NB4 (cell line): ENCODE measurements at places on chromosomes 4 and X.

GRCh38 chr4:44544158-44544557 is 95.5 kb upstream of the KCTD8 start:
- no peak for DNase-seq

GRCh38 chr4:169263791-169264392 is 6.9 kb downstream of the SH3RF1 start:
- DNase-seq = no peak

- DNase-seq = no peak
Observed at GRCh38 chrX:8672176-8672575, 59.8 kb downstream of the ANOS1 start.

GRCh38 chr4:37008199-37008598 is 236.3 kb upstream of the NWD2 start:
- DNase-seq = no peak

DNA sequence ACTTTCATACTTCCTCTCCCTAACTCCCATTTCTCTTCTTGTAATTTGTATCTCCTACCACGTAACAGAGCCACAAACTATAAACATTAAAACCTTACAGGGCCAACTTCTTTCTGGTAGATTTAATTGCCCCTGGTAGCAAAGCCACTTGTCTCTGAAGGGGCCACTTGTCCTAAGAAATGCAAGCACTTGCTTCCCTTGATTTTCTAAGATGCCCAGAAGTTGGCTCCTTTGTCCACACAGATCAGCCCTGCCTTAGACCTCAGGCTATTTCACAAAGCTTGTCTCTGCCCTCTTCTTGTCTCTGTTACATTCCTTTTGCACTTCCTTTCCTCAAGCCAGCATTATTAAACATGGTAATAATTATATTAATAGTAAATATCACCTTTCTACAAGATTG is 80.6 kb upstream of the CXXC4 start:
- DNase-seq = no peak

DNA sequence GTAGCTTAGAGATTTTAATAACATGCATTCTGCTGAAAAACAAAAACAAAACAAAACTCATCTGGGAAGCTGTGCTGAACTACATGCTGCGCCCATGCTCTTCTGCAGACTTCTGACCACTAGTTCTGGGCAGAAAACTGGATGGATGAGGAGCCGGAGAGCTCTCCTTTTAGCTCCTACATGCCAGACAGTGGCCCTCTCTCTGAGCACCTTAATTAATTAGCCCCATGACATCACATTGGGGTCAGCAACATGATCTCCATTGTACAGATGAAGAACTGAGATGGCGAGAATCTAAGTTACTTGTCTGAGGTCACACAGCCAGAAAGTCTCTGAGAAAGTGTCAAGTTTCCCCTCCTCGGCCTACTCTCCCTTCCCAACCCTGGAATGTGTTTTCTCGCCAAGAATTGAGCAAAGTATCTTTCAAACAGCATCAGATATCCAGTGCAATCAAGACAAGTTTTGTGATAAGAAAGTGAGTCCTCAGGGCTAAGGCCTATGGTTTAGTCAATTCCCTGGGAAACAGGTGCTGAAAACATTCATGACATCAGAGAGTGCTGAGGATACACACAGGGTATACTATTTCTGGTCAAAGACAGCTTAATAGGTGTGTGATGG is 21.6 kb downstream of the SCD5 start:
- no peak for DNase-seq

GRCh38 chr4:567457-568350 is 8.4 kb downstream of the TMEM271 start:
- DNase-seq = no peak

DNA sequence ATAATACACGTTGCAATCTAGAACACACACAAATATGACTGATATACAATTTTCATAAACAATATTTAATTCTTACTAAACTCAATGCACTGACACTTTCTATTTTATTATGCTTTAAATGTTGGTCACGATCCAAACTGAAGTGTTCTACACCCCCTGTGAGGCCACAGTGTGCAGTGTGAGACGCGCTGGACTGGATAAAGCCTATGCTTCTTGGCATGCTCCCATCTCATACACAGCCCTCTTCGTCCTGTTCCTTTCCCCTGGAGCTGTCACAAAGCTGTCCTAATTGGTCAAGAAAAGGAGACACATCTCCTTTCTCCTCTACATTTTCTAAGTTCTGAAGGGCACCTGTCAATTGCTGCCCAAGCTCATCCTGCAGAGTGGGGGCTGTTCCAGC is 72.0 kb downstream of the SCD5 start:
- no peak for DNase-seq

DNA sequence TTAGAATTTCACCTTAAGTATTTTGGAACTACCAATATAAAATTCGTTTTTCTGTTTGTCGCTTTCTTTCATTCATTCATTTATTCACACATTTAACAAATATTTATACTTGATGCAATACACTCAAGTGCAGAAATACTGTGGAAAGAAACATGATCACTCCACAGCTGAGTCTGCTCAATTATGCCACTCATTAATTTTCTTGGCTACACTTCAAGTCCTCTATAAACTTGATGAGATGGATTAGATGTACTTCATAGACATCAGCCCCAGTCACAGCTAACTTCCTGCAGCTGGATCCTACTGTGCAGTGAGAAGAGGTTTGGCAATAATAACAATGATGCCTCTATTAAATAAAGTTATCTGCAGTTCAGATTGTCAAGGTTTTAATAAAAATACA is 208.1 kb downstream of the PDGFC start:
- no peak for DNase-seq

DNA sequence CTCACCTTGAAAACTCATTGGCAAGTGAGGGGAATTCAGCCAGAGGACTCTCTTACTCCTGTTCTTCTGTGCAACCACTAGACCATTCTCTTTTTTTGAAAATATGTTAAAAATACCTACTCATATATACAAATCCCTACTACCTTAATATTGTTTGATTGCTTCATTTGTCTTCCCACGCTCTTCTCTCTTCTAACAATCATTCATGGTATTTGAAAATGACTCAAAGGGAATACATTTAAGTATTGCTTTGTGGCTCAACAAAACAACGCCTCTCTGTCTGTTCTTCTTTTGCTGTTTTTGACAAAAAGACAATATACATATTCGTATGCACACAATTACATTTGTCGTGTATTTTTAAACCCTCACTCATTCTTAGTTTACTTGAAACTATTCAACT is 589.4 kb downstream of the ANKRD50 start:
- DNase-seq = no peak

DNA sequence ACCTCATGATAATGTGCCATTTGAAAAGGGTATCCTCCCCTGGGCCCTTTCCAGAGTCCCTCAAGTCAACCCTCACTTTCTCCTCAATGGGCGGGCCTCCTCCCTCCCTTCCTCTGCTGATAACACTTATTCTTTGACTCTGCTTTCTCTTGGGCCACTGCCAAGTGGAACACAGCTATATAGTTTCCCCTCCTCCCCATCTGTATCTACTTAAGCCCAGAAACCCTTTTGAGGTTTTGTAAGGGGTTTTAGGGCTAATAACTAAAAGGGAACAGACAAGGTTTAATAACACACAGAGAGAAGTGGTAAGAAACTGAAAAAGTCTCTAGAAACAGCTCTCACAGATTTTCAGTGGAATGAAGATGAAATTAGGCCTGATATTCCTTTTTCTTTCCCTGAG is 116.7 kb downstream of the GPC3 start:
- no peak for DNase-seq

GRCh38 chr4:7005571-7005970 is 37.6 kb upstream of the TADA2B start:
- no peak for DNase-seq

DNA sequence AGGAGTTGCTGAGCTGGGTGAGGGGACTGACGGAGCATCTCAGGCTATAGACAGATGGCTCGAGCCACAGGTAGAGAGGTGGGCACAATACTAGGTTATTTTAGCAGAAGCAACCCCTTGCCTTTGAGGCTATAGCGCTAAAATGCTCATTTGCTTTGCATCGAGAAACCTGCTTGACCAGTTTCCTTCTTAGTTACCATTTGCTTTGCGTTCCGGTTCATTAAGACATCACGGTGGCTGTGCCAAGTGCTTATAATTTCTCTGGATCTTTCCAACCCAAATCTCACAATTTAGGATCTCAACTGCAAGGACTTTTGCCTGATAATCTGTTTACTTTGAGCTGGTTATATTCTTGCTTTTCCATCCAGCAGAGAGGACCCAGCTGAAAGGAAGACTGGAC is 40.8 kb downstream of the DLG3 start:
- no peak for DNase-seq

GRCh38 chr4:87654487-87655044 is 4.5 kb downstream of the DMP1 start:
- no peak for DNase-seq

DNA sequence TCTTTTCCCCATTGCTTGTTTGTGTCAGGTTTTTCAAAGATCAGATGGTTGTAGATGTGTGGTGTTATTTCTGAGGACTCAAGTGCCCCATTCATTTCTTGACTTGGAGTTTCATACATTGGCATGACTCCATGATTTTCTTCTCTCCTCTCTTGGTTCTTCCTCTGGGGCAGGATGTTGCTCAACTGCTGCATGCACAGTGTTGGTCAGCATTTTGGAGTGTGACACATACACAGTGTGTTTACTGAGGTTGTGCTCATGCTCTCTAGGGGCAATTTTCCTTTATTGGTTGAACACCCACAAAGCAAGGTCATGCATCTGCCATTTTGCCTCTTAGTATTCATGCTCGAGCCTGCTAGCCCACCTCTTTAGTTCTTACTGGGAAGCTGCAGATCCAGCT is 1993.8 kb downstream of the ARAP2 start:
- peak; percentile 11 for DNase-seq

- no peak for DNase-seq
Observed at GRCh38 chr4:77776182-77777134, 42.7 kb downstream of the CNOT6L start.

DNA sequence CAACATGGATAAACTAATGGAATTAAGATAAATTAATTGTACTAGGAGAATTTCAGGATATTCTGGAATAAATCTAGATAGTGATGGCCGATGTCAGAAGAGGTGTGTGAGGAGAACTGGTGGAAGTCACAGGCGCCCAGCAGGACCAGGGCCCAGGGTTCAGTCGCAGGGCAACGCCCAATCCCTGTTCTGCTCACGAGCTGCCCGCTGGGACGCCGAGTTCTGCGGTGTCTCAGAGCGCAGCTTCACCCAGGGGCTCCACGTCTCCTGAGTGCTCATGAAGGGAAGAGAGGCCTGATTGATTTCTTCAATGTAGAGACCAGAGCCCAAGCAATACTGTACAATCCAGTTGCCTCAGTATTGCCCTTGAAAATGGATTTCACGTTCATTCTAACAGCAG is 1.5 kb upstream of the HSPA4L start:
- no peak for DNase-seq

GRCh38 chr4:105714071-105714521 is 5.5 kb downstream of the GSTCD start:
- peak; percentile 51 for DNase-seq

DNA sequence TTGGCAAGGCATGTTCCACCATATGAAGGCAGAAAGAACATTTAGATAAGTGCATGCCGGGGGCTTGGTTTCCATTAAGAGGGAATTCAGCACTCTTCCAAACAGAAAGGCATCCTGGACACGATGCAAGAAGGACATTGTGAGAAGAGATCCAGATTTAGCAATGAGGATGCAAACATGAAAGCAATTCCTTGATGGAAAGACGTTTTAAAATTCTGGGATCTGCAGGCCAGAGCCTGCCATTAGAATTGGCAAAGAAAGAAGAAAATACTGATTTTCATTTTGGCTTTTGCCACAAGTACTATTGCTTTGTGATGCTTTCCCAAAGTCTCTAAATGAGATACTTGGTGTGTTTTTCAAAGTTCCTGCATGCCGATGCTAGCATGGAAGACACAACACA is 367.6 kb downstream of the PPP3CA start:
- no peak for DNase-seq

DNA sequence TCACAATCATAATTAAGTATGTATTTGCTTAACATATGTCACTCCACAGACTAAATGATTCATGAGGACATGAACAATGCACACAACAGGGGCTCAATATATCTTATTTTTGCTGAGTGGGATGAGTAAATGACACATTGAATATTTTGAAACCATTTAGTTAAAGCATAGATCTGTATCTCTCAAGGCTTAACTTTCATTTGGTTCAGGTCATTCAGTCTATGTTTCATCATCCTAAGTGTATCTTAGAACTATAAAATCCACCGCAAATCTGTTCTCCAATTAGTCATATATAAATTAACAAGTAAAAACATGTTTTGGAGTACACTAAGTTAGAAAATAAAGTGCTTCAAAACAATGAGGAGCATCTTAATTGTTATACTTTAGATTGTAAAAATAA is 45.8 kb downstream of the AREG start:
- no peak for DNase-seq

GRCh38 chrX:52265713-52266112 is 81.0 kb downstream of the MAGED4 start:
- DNase-seq = no peak

DNA sequence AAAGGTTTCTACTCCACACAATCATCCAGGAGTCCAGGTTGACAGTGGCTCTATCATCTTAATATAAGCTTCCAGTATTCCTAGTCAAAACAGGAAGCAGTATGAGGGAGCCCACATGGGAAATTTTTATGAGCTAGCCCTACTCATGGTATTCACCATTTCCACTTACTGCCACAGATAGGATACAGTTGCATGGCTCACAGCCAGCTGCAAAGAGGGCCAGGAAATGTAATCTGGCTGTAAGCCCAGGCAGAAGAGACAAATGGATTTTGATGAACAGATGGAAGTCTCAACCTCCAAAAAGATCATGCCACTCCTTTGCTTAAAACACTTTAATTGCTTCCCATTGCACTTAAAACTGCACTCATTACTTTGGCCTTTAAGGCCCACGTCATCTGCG is 150.6 kb downstream of the ADAMTS3 start:
- no peak for DNase-seq

GRCh38 chrX:67720344-67720743 is 176.5 kb downstream of the AR start:
- no peak for DNase-seq

GRCh38 chr4:129092631-129093190 is 628 bp downstream of the SCLT1 start:
- peak; percentile 32 for DNase-seq

DNA sequence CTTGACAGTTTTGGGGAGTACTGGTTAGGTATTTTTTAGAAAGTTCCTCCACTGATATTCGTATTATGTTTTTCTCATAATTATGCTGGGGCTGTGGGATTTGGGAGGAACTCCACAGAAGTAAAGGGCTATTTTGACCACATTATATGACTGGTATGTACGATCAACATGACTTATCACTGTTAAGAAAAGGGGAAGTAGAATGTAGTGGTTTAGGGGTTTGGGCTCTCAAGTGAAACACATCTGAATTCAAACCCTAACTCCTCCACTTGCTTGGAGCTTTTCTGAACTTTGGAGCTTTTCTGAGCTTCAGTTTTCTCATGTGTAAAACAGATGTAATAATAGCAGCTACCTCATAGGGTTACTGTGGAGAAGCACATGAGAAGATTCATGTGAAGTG is 96.4 kb upstream of the C1GALT1C1 start:
- DNase-seq = peak; percentile 77
